Inflammatory macrophage treated with lipopolysaccharide for 1 hour (primary cell): ENCODE measurements at places on chromosomes 4 and X.

GRCh38 chrX:8607326-8607725 is 124.6 kb downstream of the ANOS1 start:
- DNase-seq = no peak

DNA sequence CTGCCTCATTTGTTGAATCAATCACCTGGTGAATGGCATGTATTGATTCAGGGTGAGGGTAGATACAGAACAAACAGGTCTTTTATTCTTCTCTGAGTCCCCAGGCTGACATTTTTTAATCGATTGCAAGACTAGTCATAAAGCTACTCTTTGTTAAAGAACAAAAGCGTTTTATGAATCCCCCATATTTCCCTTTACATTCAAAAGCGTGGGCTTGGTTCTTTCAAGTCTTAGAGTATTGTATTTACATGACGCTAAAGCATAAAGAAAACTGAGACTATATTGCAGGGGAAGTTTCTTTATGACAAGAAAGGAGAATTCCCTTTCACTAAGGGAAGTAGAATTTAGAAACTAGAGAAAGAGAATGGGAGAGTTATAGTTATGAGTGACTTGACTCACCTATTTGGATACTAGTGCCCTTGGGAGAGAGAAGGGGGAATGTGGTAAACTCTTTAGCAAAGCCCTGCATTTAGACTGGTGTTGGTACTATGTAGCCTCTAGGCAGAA is 69.3 kb upstream of the PDE5A start:
- DNase-seq = no peak

GRCh38 chrX:134737061-134737460 is 78.8 kb upstream of the PLAC1 start:
- no peak for DNase-seq

- DNase-seq = no peak
Measured at GRCh38 chr4:25442863-25443307, 65.8 kb downstream of the ANAPC4 start.

GRCh38 chrX:45445745-45446412 is 245.2 kb upstream of the DIPK2B start:
- DNase-seq = peak; percentile 59

DNA sequence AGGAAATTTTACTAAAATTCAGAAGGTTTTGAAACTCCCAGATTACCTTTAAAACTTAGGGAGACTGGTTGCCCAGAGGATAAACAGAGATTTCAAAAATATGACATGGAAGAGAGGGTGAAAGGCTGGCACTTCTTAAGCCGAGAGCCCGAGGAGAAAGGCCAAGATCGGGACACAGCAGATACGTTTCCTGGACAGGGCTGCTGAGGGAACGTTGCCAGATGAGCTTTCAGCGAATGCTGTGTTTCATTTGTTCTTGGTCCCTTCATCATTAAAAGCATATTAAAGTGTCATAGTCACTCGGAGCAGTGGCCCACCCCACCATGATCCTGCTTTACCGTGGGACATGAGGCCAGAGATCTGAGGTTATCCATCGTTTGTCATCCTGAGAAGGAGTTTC is 37.9 kb upstream of the STOX2 start:
- no peak for DNase-seq

GRCh38 chr4:152936446-152937335 is 568 bp downstream of the FHDC1 start:
- DNase-seq = peak; percentile 10

DNA sequence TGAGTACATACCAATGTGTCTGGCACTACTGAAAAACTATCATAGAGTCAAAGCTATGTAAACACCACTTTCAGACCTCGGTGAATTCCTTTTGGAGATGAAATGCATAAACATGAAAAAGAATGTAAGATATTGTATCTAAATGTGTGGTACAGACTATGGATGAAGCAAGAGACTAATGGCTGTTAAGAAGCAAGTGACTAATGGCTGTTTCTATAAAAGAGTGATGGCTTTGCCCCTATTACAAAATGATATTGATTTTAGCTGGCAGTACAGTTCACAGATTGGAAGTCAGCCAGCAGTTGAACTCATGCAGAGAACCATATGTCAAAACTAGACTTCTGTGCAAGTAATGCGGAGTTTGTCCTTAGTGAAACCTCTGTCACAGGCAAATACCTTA is 359.3 kb downstream of the GRXCR1 start:
- DNase-seq = no peak

DNA sequence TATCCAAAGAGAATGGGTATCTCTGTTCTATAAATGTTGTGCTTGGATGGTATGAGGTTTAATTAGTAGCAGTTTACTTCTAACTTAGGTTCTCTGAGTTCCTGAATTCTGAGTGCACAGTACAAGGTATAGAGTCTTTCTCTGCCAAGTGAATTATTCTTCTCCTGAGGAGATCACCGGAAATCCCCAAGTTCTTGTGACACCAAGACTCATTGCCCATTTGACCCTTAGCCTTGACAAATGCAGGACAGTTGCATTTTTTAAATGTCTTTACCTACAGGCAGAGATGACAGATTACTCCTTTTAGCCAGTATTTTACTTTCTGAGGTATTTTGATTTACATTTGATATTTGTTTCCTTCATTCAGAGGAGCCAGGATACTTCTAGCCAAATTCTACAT is 72.9 kb downstream of the MAOA start:
- peak; percentile 47 for DNase-seq

DNA sequence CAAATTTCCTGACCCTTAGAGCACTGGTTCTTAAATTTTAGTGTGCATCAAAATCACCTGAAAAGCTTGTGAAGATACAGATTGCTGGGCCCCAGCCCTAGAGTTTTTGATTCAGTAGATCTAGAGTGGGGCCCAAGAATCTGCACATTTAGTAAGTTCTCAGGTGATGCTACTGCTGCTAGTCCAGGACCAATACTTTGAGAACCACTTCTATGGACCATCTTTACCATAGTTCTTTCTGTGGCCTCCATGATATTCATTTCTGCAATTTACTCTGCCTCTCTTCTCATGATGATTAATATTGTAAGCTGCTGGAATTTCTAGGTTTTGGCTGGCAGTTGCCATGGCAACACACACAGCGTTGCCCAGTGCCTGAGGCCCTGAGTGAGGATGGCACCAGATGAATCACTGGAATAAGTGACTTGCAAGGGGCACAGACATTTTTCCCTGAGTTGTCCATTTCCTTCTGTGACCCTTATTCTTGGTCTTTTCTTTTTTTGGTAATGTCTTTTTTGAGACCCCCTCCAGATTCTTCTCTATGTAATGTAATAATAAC is 83.6 kb downstream of the PPP1R2C start:
- DNase-seq = no peak
